ENCODE measurements at places on chromosomes 1 and 21.

DNA sequence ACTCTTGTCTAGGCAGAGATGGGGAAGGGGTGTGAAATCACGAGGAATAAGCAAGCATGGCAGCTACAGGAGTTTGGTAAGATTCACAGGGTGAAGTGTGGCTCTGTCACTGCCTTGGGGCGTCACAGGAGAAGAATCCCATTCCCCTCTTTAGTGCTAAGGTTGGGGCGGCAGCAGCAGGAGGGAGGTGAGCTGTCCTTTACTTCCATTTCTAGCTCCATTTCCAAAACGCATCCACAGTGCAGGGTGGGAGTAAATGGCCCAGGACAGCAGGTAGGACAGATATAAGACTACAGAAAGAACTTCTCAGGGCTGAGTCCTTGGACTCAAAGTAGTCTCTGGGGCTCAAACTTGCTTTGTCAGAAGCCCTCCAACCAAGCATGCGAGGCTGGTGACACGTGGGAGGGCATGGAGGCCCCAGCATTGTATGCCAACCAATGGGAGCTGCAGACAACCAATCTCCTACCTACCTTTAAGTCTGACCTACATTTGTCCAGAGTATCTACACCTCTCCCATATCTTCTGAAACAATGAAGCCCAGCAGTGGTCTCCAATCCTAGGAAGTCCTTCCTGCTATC lies 8.5 kb downstream of the MEF2D start:
- DNase-seq: no peak

- DNase-seq: no peak
Measured at GRCh38 chr1:92447976-92448375, 38.7 kb downstream of the GFI1 start.

- DNase-seq: peak; percentile 61
Measured at GRCh38 chr1:26696654-26697430, 1.0 kb downstream of the ARID1A start.

- no peak for DNase-seq
Measured at GRCh38 chr1:175145899-175146528, 46.6 kb downstream of the KIAA0040 start.

DNA sequence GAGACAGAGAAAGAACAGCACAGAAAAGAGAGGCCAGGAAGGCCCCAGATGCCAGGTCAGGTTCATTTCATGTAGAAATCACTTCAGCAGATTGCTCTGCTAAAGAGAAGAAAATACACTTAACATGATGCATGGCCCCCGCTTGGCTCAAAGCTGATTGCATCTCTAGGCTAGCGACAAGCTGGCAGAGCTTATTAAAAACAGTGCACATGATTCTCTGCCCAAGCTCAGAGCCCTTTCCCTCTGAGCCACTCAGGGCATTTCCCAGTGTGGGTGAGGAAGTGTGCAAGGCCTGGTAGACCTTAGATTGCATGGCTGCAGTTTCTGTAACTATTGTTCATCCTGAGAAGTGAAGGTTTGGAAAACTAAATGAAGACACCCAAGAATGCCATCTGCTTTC lies 3.3 kb upstream of the CAPN9 start:
- DNase-seq: no peak

DNA sequence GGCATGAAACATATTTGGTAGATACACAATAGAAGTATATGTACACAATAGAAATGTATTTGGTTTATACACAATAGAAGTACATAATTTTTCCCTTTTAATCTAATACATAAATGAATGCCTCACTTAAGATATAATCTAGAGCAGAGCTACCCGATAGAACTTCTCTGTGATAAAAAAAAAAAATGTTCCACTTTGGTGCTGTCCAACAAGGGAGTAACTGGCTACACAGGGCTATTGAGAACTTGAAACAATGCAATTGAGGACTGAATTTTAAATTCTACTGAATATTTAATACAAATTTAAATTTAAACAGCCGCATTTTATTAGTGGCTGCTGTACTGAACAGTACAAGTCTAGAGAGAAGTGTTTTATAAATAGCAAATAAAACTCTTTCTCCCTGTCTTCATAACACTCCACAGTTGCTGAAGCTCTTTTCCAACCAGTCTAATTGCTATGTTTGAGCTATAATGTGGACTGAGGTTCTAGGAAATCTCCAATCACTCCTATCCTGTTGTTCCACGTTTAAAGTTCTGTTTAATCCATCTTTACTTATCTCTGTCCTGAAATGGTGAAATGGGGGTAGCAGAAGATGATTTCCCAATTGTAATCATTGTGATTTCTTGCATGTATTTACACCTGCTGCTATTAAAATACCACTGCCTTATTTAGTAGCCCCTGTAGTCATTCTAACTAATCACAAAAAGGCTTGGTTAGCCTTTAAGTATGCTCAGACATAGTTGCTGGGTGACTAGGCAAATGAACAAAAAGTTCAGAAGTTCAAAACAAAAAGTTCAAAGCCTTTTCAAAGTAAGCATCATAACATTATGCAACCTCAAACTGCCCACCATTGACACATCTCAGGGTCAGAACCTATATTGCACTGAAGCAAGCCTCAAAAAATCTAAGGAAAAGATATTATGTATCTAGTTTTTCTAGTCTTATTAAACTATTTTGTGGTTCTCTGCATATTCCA lies 192.3 kb upstream of the C1orf87 start:
- no peak for DNase-seq

DNA sequence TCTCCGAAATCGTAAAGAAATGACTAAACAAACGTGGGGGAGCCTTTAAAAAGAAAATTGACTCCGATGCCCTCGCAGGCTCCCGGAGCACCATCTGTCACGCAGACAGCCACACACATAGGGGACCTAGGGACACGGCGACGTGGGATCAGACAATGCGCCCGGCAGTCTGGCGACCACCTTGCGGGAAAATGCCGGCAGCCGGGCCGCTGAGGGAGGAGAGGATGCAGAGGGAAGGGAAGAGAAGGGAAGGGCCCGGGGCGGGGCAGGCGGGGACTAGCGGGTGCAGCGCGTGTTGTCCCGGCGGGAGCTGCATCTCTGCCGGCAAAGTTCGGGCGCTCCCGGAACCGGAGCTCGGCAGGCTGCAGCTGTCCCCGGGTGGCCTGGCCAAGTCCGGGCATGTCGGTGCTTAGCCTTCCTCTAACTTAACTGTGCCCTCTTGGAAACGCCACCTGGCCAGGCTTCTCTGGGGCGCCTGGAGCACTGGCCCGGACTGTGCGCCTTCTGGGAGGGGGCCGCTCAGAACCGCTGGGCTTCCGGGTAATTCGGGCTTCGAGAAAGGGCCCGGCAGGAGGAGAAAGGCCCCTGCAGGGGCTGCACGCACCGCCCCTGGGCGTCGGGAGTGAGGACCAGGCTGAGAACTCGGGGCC lies 1.8 kb downstream of the NHLH2 start:
- DNase-seq: peak; percentile 67

DNA sequence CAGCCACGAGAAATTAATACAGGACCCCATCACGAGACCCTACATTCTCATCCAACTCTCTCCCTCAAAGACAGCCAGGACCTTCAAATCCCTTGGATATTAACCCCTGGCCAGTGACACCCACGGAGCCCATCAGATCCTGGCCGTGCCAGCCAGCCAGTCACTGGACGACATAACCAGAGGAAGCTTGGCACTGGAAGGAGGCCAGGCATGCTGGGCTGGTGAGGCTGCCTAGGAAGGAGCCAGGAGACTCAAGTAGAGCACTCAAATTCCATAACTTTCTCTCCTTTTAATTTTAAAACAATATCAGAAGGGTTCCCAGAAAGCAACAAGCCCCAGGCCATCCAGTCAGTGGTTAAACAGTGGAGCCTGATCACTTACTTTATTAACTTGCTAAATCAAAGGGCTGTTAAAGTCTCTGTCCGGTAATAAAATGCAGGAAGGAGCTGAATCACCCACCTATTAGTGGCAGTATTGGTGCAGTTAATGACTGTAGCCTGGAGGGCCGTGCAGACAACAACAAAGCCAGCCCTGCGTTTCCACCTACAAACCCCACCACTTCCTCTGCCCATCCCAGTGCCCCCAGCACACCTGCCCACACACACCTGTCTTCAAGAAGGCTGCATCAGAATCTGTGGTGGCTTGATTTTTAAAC lies 78.0 kb downstream of the HIVEP3 start:
- no peak for DNase-seq

- no peak for DNase-seq
Measured at GRCh38 chr1:221775206-221775605, 33.3 kb upstream of the DUSP10 start.

- DNase-seq: no peak
Measured at GRCh38 chr1:15413563-15414444, 4.1 kb downstream of the EFHD2 start.

- DNase-seq: no peak
Measured at GRCh38 chr1:56522680-56523079, 56.7 kb downstream of the PLPP3 start.

GRCh38 chr21:15289896-15290841 lies 225.4 kb upstream of the NRIP1 start:
- DNase-seq: peak; percentile 87

DNA sequence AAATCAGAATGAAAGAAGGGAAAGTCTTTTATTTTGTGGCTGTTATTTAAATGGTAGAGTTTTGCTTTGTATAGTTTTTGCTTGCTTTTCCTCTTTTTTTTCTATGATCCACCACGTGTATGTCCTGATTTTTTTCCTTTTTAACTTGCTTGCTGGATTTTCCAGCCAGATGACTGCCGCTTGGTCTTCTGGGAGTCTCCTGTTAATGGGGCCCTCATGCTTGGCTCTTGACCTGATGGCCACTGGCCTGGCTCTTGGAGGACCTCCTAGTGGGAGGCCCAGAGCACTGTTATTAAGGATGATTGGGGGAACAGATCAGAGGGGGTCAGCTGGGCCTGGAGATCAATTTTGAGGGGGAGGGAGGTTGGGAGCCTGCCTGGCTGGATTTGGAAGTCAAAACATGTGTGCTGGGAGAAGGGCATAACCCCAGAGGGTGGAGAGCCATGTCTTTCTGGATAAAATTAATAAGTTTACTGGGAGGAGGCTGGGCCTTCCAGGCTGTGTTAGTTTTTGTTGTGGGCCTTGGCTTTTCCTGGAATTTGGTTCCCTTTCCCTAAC lies 1.2 kb downstream of the FGGY start:
- DNase-seq: no peak

- no peak for DNase-seq
Measured at GRCh38 chr1:181173761-181174447, 85.4 kb downstream of the IER5 start.

DNA sequence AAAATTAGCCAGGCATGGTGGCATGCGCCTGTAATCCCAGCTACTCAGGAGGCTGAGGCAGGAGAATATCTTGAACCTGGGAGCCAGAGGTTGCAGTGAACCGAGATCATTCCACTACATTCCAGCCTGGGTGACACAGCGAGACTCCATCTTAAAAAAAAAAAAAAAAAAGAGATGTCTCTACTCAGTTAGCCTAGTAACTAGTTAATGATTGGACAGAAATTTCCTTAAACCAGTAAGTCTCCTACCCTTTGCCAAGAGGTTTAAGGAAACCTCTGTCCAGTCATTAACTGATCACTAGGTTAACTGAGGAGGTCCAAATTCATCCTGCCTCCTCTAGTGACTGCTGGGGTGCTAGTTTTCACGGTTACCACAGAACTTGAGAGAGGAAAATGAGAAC lies 143.9 kb upstream of the UBE2U start:
- DNase-seq: no peak

DNA sequence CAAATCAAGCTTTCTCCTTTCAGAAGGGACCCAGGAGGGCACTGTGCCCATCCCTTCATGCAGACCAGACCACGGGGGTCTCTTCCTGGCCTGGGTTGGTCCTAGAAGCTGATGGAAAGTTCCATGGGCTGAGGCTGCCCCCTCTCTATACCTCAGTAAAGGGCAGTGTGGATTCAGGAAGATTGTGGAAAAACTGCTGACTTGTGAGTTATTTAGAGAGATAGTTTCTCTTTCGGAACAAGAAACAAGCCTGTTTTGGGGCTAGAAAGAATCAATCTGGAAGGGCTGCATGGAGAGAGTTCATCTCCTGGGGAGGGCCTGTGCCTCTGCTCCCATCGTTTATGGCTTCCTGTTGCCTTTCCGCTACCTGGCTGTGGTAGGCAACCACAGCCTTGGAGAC lies 803 bp downstream of the CHIT1 start:
- no peak for DNase-seq

DNA sequence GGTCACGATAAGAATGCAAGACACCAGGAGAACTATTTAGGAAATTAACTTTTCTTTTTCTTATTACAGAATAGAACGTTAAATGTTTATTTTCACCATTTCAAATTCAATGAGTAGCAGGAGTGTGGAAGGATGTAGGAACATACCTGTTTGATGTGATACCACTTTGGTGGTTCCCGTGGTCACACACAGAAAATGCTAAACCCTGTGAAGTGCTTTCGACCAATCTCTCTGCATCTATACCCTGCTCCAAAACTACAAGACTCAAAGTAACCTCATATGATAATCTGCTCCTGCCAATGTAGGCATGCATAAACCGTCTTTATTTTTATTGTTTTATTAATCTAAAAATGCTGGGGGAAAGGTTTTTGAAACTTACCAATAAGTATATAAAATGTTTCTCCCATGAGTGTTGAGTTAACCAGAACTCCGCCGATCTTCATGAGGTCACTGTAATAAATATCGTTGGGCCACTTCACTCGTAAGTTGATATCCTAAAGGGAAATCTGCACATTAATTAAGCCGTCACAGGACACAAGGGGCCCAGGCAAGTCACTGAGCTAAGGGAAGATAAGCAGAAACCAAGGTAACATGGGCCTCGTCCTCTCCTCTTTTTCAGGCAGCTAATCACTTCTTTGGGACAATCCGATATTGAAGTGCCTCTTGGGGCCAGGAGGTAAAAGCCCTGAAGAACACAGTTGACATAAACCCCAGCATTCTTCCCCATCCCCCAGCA lies 60.6 kb downstream of the SIM2 start:
- DNase-seq: no peak

GRCh38 chr21:44696572-44696971 lies 400 bp upstream of the KRTAP10-12 start:
- no peak for DNase-seq

GRCh38 chr1:35574655-35575415 lies 1.7 kb downstream of the TFAP2E start:
- no peak for DNase-seq

DNA sequence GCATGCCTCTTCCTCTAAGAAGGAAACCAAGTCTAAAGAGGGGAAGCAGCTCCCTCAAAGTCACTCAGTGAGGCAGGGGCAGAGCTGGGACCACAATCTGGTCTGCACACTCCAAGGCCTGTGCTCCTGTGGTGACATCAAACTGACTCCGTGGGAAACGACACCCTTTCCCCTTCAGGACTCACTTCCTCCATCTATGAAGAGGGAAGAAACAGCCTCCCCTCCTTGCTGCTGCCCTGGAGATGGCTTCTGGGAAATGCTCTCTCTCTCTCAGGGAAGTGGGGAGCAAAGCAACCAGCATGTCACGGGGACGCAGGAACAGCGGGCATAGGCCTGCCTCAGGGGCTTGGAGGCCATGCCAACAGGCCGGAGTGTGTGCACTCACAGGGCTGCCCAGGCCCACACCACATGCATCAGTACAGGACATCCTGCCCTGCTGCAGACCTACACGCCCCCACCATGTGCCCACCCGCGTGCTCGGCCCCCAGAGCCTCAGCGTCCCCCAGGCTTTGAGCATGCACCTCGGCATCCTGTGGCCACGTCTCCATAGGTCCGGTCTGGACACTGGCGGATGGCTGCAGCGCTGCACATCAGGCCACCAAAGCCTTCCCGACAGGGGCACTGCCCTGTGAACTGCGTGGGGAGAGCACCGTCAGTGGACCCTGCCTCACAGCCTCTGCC lies 25.7 kb downstream of the LAMB3 start:
- DNase-seq: no peak

Measured in neural progenitor cell (in vitro differentiated cells).